ENCODE measurements at places on chromosomes 7 and 10. TPM values are rescaled to one million over a fixed set of nuclear protein-coding genes. Genes with fewer than 3 reads are reported as not detected.

Gene VIPR2
- 0.74 TPM for total RNA-seq

Gene IFIT1B
- total RNA-seq = not detected

Gene GRM3
- not detected for total RNA-seq

Gene MICALL2
- 15.1 TPM for total RNA-seq

Gene SPDYE5
- total RNA-seq = not detected

Gene SPDYE9
- not detected for total RNA-seq

Gene ZNF117
- 5.4 TPM for total RNA-seq

Gene ITGB1
- 534 TPM for total RNA-seq

Gene CLCN1
- not detected for total RNA-seq

Gene VPS50
- 32.1 TPM for total RNA-seq

Gene ASCC1
- 24.6 TPM for total RNA-seq

Gene SUN3
- not detected for total RNA-seq

Gene ZP3
- 2.0 TPM for total RNA-seq

Gene GPC2
- 16.7 TPM for total RNA-seq

Gene CDNF
- total RNA-seq = not detected

Gene HOXA9
- total RNA-seq = 1.8 TPM

Gene DOCK4
- total RNA-seq = 17.2 TPM

Gene PNLIPRP1
- not detected for total RNA-seq

Gene TLX1
- total RNA-seq = not detected

Gene C7orf57
- total RNA-seq = 0.91 TPM

Gene MMD2
- not detected for total RNA-seq

Measured in Daoy (cell line).